ENCODE measurements at places on chromosomes 6 and 20.

DNA sequence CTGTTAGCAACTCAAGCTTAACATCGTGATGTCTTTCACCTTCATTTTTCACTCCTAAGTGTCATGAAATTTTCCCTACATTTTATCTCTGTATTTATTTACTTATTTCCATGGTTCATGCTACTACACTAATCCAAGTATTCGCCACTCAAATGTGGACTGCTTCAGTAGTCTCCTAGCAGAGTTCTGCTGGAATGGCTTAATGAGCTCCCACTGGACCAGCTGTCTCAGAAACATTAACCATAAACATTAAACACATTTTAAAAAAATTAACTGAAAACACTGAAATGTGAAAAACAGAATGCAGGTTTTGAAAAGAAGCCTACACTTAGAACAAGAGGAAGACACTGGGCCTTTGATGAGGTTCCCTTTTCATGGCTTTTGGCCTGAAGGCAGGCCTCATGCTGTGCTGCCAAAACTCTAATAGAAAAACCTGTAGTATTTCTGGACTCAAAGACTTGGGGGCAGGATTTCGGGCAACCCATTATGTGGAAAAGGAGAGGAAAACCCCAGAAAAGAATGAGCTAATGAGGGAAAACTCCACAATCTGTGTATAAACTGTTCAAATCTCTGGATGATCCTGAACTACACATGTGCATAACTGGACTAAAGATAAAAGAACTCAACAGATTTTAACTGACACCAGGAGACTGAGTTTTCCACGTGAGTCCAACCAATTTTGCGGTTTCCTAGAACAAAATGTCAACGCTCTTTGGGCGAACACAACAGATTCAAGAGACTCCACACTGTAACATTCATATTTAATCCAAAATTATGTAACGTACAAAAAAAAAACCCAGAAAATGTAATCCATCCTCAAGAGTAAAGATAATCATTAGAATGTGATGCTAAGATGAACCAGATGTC lies 33.0 kb downstream of the SAMD3 start:
- no peak for DNase-seq

- no peak for DNase-seq
Measured at GRCh38 chr6:167806061-167806700, 20.5 kb upstream of the AFDN start.

DNA sequence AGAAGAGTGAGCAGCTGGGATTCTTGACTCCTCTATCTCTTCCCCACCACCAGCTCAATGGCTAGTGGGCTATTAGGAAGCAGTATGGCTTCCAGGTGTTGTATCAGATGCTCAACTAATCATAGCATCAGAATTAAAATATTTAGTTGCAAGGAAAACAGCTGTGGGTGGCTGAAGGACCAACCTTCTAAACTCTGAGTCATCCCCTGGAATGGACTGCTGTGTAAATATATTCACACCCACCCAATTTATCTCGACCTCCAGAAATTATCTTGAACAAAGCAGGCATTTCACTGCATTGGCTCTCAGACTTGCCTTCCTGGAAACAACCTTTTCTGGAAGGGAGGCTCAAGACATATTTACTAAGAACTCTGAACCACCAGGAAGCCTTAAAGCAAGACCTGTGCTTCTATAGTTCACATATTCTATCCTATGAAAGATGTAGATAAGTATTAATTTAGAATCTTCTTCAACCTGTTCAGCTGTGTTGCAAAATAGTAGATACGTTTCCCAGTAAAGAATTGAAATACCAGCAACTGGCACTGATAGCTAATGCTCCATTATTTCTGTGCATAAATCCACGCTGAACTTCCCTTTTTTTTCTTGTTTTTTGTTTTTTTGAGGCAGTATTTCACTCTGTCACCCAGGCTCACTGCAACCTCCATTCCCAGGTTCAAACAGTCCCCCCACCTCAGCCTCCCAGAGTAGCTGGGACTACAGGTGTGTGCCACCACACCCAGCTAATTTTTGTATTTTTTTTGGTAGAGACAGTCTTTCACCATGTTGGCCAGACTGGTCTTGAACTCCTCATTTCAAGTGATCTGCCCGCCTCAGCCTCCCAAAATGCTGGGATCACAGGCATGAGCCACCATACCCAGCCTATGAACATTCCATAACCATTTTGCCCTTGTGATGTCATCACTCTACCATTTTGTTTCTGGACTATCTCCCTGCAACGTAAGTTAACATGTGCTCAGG lies 56.9 kb upstream of the CD2AP start:
- DNase-seq, result peak; percentile 62

DNA sequence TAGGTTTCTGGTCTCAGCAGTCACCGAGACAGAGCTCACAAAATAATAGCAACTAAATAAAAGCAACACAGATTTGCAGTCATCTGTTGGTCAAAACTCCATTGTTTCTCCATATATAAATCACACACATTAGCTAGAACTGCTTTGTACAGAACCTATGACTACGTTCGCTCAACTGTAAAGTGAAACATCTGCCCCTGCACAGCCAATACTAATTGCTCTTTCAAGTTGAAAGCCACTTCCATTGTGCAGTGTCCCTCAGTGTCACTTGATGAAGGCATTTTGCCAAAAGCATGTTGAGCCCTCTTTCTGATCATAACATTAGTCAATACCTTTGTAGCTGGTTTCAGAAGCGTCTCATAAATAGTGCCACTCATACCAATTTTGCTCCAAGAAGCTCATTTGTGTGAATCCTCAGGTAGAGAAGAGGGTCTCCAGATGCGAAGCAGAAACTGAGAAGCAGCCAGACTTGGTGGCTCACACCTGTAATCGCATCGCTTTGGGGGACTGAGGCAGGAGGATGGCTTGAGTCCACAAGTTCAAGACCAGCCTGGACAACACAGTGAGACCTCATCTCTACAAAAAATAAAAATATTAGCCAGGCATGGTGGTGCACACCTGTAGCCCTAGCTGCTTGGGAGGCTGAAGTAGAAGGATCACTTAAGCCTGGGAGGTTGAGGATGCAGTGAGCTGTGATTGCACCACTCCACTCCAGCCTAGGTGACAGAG lies 68.9 kb downstream of the PERP start:
- DNase-seq, result peak; percentile 91

- DNase-seq, result no peak
Measured at GRCh38 chr6:155771822-155772221, 316.2 kb upstream of the NOX3 start.

DNA sequence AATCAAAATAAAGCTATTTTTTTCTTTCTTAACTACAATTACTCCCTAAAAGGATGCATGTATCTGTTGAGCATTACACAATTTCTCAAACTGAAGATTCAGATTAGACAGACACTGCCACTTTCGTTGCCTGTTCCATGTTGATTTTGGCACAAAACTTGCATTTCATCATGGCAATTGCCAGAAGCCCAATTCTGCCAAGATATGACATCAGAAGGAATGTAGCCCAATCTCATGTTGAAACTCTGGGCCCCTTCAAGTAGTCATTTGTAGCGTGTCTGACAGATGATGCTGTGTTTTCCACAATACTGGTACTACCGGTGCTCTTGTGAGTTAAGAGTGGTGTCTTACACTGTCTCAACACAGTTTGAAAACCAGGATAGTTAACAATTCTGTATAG lies 705.4 kb downstream of the PTPRT start:
- DNase-seq, result no peak

- no peak for DNase-seq
Measured at GRCh38 chr6:117423754-117424153, 2.0 kb downstream of the ROS1 start.

GRCh38 chr6:113031591-113032238 lies 684.6 kb downstream of the RFPL4B start:
- peak; percentile 4 for DNase-seq

- no peak for DNase-seq
Measured at GRCh38 chr20:856361-856775, 22.9 kb downstream of the FAM110A start.

DNA sequence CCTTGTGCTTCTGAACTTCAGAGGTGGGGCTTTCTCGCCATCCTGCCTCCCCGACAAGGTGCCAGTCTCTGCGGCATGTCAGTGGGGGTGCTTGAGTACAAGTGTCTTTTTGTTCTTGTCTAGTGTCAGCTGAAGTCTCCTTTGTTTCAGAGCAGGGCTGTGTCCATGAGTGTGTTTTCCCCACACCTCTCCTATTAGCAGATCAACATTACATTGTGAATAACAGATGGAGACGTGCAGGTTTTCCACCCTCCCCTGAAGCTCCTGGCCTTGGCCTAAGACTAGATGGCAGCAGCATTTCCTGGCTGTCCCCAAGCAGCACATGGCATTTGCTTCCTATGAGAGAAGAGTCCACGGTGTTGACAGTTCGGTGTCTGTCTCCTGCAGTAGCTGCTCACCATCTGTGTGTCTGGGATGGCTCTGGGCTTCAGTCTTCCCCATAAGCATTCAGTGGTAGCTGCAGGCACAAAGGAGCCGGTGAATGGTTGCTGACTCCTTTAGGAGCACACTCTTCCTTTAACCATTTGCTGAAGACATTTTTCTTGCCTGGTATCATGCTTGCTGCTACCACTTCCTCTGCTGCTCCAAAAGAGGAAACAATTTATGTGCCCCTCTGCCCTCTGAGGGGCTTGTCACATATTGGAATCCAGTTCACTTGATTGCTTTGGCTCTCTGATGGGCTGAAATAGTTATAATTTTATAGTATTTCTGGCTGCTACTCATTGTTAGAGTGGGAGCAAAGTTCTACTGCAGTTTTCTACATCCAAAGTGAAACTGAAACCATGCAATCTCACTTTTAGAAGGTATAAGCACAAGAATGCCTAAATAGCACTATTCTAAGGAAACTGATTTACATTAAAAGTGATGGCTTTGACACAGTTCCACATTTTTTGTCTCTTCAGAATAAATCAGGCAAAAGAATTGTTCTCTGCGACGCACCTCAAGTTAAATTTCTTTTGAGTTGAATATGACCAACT lies 913.0 kb downstream of the C6orf118 start:
- no peak for DNase-seq

- no peak for DNase-seq
Measured at GRCh38 chr6:47743744-47744143, 38.1 kb upstream of the OPN5 start.

DNA sequence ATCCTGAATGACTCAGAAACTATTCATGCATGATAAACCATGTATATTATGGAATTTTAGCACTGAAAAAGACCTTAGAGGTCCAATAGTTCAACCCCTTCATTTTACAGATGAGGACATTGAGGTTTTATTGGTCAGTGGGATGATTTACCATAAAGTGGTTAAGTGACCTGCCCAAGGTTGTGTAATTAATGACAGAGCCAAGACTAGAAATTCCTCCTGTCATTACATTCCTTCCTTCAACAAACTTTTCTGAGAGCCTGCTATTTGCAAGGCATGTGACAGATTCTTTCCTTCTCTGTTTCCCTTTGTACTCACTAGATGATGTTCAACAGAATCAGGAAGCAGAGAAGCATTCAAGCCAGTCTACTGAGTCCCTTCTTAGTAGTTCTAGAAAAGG lies 170.7 kb upstream of the KCNK16 start:
- no peak for DNase-seq

- DNase-seq, result no peak
Measured at GRCh38 chr20:8647961-8648441, 420.9 kb upstream of the PLCB4 start.

- peak; percentile 71 for DNase-seq
Measured at GRCh38 chr6:50958148-50958697, 139.6 kb downstream of the TFAP2B start.

DNA sequence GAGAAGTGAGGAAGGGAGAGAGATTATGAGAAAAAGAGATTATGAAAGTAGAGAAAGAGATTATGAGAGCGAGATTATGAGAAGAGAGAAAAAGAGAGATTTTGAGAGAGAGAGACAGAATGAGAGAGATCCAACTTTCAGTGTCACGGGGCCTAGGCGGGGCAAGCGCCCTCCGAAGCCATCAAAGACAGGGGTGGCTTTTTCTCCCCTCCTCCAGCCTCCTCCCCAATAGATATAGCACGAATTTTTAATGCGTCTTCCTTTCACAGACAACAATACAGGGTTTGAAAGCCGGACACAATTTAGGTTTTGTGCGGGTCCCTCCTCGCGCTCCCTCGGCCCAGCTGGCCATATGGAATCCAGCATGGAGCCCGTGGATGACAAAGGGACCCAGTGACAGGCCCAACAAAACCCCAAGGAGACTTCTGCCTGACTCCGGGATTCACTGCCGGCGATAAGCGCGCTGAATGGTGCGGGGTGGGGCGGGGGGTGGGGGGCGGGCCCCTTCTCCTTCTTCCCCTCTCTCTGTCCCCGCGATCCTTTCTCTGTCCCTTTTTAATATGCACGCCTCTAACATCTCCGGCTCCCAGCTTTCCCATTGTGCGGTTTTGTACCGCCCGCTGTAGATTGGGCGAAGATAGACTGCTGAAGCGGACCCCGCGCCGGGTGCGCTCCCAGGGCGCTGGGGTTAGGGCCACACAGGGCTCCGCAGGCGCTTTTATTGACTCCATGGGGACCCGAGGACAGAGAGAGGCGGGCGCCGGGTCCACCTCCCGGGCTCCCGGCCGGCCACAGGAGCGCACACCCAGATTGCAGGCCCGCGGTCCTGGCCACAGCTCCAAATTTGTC lies 5.4 kb downstream of the NKX2-2 start:
- DNase-seq, result no peak

- peak; percentile 23 for DNase-seq
Measured at GRCh38 chr6:22784601-22785410, 215.4 kb downstream of the HDGFL1 start.

GRCh38 chr6:152423216-152424103 lies 213.7 kb downstream of the SYNE1 start:
- no peak for DNase-seq

GRCh38 chr20:32675223-32675975 lies 1.7 kb upstream of the C20orf203 start:
- peak; percentile 88 for DNase-seq

DNA sequence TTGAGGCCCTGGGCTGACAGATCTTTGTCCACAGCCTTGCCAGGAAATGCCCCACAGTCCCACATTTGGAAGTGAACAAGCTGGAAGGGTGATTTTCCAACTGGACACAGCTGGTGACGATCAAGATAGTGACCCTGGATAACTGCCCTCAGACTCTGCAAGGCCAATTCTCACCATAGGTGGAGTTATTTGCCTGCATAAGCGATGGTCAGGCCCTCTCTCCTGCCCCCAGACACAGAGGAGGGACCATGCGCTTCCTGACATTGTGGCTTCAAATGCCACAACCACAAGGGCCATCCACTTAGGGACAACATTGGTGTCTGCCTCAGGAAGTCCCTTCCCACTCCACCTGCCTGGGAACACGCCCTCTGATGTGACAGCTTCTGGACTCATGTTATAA lies 96.0 kb downstream of the JPH2 start:
- no peak for DNase-seq

GRCh38 chr20:56595746-56596475 lies 33.2 kb upstream of the TFAP2C start:
- no peak for DNase-seq

DNA sequence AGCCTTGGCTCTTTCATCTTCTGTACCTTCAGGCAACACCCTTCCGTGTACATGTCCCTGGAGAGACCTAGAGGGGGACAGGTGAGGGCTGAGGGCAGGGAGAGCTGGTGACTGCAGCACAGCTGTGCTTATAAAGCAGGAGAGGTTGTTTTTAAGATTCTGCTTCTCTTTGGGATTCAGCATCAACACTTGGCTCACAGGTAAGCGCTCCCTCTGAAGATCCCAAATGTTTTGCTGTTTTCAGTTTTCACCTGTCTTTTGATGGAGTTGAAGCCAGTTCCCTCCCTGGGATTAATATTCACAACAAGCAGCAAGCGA lies 19.4 kb upstream of the TRAF3IP2 start:
- DNase-seq, result peak; percentile 14

- no peak for DNase-seq
Measured at GRCh38 chr6:13653296-13653695, 38.2 kb downstream of the NOL7 start.

- no peak for DNase-seq
Measured at GRCh38 chr6:10405513-10405900, 9.4 kb downstream of the TFAP2A start.
